ENCODE measurements at places on chromosomes 4 and X.

GRCh38 chr4:14410516-14410915 is 591.8 kb upstream of the CPEB2 start:
- DNase-seq: no peak

- DNase-seq: no peak
Observed at GRCh38 chr4:46934726-46935125, 25.7 kb upstream of the COX7B2 start.

DNA sequence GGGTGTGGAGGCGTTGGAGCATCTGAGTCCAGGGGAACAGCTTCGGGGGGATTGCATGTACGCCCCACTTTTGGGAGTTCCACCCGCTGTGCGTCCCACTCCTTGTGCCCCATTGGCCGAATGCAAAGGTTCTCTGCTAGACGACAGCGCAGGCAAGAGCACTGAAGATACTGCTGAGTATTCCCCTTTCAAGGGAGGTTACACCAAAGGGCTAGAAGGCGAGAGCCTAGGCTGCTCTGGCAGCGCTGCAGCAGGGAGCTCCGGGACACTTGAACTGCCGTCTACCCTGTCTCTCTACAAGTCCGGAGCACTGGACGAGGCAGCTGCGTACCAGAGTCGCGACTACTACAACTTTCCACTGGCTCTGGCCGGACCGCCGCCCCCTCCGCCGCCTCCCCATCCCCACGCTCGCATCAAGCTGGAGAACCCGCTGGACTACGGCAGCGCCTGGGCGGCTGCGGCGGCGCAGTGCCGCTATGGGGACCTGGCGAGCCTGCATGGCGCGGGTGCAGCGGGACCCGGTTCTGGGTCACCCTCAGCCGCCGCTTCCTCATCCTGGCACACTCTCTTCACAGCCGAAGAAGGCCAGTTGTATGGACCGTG is 2.2 kb downstream of the AR start:
- DNase-seq: peak; percentile 7

- DNase-seq: no peak
Observed at GRCh38 chr4:7199771-7200441, 7.6 kb downstream of the SORCS2 start.

DNA sequence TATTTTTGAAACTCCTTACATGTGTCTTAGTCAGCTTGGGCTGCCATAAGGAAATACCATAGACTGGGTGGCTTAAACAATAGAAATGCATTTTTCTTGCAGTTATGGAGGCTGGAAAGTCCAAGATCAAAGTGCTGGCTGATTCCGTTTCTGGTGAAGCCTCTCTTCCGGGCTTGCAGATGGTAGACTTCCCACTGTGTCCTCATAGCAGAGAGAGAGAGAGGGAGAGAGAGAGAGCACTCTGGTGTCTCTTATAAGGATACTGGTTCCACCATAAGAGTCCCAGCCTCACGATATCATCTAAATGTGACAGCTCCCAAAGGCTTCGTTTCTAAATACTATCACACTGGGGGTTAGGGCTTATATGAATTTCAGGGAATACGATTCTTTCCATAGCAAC is 39.7 kb downstream of the ENPEP start:
- no peak for DNase-seq

DNA sequence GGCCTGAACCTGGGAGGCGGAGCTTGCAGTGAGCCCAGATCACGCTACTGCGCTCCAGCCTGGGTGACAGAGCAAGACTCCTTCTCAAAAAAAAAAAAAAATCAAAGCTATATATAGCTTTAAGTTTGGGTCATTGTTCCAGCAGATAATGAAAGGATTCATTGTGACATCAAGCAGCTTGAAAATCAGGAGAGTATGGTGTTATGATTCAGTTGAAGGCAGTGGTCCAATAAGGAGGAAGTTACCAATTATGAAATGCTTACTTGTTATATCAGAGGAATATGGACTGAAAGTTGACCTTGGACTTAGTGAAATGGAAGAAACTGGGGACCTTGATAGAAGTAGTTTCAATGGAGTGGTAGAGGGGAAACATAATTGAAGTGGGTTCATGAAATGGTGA is 140.4 kb upstream of the MAD2L1 start:
- no peak for DNase-seq

DNA sequence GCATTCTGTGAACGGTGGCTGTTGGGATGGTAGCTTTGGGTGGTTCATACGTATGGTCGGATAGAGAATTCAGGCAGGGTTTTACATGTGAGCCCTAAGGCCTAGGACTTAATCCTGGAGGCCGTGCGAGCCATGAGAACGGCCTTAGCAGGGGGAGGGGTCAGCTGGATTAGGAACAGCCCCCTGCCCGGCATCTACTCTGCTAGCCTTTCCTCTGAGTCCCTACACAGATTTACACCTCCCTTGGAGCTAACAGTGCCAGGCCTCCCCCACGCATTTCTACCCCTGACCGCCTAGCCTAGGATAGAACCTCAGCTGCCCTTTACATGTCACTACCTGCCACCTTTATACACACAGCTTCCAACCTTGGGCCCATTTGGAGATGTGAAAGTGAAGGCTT is 7.1 kb downstream of the PRAF2 start:
- DNase-seq: no peak

DNA sequence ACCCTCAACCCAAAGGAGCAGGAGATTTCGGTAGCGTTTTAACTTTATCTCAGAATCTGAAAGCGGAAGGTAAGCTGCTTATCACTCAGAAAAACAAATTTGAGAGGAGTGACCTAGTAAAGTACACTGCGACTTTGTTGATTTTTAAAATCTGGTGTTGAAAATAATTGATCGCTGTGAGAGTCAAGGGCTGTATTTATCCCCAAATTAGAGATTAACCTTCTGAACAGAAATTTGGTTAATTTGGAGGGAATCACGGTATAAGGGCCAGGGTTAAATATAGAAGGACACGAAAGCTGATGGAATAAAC is 212 bp downstream of the CLCN4 start:
- DNase-seq: no peak

GRCh38 chrX:38126179-38126578 is 94.5 kb downstream of the SRPX start:
- DNase-seq: no peak

- DNase-seq: peak; percentile 86
Observed at GRCh38 chrX:40539214-40540142, 41.3 kb upstream of the ATP6AP2 start.

DNA sequence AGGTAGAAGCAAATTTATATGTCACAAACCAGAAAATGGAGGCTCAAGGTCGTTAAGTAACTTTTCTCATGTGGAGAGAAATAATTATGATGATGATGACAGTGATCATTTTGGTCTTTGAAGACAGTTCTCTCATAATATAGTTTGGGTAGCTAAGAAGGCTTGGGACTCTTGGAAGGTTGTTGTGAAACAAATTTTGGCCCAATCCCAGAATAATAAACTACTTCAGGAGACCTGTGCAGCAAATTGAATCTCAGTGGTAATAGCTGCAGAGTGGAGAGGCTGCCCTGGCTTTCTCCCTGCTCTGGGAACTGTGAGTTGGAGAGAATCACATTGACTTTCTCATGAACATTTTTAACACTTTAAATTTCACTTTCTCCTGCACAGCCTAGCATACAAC is 217.2 kb upstream of the BOD1L1 start:
- DNase-seq: no peak
